Activated CD4-positive, CD25-positive, alpha-beta regulatory T cell treated with anti-CD3 and anti-CD28 coated beads, Interleukin-2, amount 50 U/mL, for 72 hours (primary cell): ENCODE measurements at places on chromosomes 4 and X.
A peak's percentile ranks its signal among the peaks of the same experiment; 100 is the strongest.

- no peak for DNase-seq
Observed at GRCh38 chr4:31741326-31741725, 1021.2 kb downstream of the PCDH7 start.

DNA sequence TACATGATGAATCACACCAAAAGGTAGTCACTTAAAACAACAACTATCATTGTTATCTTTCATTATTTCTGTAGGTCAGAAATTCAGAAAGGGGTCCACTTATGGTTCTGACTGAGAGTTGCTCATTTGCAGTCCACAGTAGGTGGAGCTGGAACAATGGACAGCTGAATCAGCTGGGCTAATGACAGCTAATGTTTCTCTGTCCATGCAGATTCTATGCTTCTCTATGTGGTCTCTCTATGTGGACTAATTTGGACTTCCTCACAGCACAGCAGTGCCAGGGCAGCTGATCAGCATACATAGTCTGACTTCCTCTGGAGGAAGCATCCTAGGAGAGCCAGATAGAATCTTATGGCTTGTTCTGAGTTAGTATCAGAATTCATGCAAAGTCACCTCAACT is 131.7 kb upstream of the INTU start:
- no peak for DNase-seq

GRCh38 chrX:39752815-39753214 is 344.9 kb downstream of the BCOR start:
- DNase-seq: no peak

DNA sequence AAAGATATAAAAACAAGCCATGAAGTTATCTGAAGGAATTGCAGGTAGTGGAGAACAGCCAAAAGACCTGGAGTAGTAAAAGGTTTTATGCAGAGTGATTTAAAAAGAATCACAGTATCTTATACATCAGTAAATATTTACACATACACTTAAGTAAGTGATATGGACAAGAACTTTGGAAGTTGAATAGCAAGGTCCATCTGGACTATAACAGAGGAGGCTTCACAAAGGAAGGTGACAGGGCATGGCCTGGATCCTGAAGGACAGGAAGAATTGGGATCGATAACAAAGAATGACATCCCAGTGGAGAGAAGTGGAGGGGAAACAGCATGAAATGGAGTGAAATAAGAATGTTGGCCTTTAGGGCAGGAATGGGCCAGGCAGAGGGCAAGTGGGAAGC is 46.2 kb downstream of the TET2 start:
- DNase-seq: no peak

GRCh38 chr4:15234116-15234855 is 193.5 kb upstream of the C1QTNF7 start:
- DNase-seq: no peak

DNA sequence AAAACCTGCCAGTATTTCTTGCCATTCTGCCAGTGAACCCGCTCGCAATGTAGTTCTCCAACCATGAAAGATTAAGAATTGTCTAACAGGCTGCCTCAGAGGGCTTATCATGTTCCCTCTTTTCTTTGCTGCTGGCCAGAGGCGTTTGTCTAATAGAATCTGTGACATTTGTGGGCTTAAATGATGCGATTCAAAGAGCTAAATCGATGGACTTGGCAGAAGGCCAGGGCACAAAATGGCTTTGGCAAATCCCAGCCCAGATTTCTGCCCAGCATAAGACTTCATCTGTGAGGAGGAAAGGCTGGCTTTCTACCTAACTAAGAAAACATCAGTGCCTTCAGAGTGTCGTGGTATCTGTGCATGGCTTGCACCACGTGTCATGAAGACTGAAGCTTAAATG is 79.9 kb downstream of the TRPC5OS start:
- no peak for DNase-seq

DNA sequence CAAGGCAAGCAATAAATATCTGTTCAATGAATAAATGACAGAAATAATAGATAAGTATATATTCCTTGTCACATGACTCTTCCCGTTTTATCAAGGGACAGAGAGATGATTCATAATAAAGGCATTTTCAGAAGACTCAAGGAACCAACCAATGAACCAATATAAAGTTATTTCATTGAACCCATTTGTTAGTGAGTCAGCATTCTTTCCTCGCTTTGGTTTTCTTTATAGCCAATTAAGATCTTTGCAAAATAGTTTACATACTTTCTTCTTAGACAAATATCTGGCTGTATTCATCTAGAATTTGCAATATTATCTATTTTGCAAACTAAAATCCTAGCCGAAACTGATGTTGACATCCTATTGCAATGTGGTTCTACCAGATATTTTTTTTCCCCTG is 269.4 kb downstream of the IL15 start:
- DNase-seq: no peak

GRCh38 chrX:40169193-40170101 is 71.7 kb upstream of the BCOR start:
- DNase-seq: peak; percentile 70

DNA sequence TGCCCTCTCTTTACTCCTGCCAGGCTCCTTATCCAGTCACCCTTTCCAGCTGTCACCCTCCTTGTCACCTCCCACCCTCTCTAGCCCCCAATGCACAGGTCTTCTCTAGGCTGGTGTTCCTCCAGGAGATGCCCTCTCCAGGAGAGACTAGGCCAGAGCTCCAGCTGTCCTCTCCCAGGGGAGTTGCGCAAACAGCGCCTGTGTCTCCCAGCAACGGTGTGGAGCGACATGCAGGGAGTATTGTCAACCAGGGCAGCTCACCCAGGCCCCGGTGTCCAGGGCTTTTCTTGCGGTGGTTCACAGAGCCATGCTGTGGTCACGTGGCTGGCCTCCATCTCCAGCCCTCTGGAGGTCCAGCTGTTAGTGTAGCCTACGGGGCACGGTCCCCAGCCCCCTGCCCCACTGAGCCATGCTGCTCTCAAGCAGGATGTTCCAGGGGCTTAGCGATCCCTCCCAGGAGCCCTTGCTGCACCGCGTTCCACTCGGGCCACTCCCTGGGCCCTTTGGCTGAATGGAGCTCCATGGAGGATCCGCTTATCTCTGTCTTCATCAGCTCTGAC is 34.8 kb downstream of the CCNQ start:
- no peak for DNase-seq

- no peak for DNase-seq
Observed at GRCh38 chr4:132230025-132230424, 919.1 kb upstream of the PCDH10 start.

- no peak for DNase-seq
Observed at GRCh38 chrX:133846311-133846710, 139.1 kb downstream of the GPC3 start.

DNA sequence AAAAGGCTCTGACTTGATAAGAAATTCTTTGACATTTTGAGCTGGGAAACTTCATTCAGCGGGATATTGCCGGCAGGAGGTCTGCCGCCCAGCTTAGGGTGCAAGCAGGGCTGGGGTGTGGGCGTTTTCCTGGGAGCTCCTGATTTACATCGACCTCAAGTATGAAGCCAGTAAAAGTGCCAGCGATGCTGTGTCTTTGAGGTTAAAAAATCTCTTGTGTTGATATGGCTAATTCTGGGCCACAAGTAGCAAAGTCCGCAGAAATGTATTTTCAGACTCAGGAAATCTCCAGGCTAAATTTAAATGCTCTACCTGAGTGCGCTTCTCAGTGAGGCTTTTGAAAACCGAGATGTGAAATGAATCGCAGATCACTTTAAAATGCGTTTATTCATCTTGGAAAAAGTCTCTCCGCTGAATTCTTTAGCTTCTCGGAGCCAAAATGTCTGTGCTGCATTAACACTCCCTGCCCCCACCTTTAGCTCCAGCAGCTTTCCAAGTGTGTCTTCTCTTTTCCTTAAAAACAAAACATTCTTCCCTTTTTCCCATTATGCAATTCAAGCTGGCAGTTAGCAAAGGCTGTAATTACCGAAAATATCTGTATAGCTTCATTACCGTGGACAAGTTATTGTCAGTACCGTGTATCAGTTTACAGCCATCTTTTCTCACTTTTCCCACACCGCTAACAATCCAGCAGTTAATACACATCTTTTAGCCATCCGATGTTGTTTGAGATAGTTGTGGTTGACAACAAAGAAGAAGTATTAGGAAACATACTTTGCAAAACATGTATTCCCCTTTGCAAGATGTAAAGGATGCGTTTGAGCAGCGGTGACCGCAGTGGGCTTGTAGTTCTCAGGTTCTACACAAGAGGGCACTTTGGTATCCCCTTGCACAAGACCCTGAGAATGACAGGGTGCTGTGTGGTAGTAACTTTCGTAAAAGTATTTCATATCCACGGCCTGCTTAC is 136.0 kb upstream of the STX18 start:
- DNase-seq: no peak

- no peak for DNase-seq
Observed at GRCh38 chr4:145279122-145279960, 99.0 kb upstream of the OTUD4 start.

- DNase-seq: no peak
Observed at GRCh38 chr4:5124876-5125275, 73.6 kb downstream of the STK32B start.

- no peak for DNase-seq
Observed at GRCh38 chr4:136283977-136284376, 1248.3 kb downstream of the PCDH18 start.

- DNase-seq: no peak
Observed at GRCh38 chrX:135632353-135632752, 81.1 kb upstream of the CT45A1 start.

GRCh38 chr4:145819853-145820181 is 118.8 kb downstream of the ZNF827 start:
- no peak for DNase-seq

DNA sequence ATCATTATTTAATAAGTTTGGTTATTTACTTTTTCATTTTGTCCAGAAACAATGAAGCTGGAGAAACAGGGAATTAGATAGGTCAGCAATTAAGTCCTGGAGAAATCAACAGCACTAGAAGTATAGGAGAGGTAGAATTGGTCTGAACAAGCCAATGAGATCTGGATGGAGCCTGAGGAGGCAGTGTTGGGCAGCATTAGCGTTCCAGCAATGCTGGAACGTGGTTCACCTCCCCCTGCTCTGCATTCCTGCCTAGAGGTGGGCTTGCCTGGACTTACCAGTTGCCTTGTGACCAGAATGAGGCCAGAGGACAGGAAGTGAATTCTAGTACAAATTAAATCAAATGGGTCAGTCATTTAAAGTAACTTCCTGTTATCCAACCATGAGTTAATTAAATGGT is 4.6 kb downstream of the RASSF6 start:
- DNase-seq: no peak

- DNase-seq: no peak
Observed at GRCh38 chr4:5992828-5993321, 25.4 kb downstream of the C4orf50 start.

DNA sequence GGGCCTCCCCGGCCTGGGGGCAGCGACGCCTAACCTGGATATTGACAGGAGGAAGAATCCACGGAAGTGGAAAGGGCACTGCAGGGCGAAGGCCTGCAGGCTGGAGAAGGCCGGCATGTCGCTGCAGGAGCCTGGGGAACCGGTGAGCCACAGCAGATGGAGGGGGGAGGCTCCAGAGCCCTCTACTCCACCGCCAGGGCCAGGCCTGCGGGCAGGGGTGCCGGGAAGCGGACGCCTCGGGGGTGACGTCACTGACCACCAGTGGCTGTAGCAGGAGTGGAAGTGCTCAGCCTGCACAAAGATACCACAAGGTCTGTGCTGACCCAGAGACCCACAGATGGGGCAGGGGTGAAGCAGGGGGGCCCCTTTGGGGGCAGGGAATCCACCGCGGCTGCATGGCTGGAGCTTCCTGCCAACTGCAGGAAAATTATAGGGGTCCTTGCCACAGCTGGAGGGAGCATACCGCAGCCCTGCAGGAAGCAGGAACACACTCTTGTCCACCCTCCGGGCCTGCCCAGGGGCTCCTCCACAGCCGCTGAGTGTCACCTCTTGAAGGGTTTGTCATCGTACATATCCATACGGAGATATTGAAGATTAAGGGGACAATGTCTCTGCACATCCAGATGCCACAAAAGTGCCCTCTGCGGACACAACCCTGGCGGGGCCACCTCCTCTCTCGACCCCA is 7.6 kb upstream of the HTRA3 start:
- no peak for DNase-seq

- no peak for DNase-seq
Observed at GRCh38 chr4:123731035-123731434, 334.4 kb downstream of the SPRY1 start.

DNA sequence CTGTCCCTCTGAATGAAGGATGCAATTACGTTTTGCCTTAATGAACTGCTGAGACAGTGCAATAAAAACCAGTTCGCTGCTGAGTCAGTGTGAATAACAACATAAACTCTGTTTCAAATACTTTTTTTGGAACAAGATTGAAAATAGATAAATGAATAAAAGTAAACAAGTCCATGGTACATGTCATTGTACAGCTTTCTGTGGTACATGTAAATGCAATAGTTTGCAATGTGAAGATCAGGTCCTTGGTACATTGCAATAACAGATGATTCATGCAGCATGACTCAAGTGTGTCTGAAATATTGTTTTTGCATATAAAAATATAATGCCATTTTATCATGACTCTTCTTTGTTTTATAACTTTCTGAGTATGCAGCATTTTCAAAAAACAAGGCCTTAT is 193.4 kb upstream of the PACRGL start:
- DNase-seq: no peak

GRCh38 chr4:155681886-155682285 is 15.2 kb downstream of the GUCY1A1 start:
- no peak for DNase-seq

DNA sequence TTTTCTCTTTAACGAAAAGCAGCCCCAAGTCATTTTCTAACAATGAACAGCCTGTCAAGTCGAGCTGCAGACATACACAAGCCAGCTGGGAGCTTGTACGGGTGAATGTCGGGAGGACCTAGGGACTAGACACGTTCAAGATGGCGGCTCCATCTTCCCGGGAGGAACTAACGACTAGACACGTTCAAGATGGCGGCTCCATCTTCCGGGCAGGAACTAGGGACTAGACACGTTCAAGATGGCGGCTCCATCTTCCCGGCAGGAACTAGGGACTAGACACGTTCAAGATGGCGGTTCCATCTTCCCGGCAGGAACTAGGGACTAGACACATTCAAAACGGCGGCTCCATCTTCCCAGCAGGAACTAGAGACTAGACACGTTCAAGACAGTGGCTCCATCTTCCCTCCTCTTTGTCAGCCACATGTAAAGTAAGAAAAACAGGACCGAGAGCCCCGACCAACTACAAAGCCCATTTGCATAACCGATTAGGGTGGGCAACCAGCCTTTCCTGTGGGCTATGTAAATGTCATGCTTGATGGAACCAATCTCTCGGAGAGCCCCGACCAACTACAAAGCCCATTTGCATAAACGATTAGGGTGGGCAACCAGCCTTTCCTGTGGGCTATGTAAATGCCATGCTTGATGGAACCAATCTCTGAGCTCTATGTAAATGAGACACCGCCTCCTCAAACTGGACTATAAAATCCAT is 175.5 kb downstream of the DHRSX start:
- DNase-seq: peak; percentile 45

DNA sequence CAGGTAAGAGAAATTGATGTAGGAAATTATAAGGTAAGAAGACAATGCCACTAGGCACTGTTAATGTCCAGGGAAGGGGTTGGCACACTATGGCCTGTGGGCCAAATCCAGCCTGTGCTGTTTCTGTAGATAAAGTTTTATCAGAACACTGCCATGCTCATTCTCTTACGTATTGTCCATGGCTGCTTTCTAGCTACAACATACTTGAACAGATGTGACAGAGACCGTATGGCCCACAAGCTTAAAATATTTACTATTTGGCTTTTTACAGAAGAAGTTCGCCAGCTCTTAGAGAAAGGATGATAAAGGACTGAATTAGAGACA is 168.0 kb downstream of the CDS1 start:
- DNase-seq: no peak
